ENCODE measurements at places on chromosomes 5 and 9.

GRCh38 chr9:37311938-37312708, 110.4 kb upstream of the GRHPR start:
- DNase-seq, result no peak

DNA sequence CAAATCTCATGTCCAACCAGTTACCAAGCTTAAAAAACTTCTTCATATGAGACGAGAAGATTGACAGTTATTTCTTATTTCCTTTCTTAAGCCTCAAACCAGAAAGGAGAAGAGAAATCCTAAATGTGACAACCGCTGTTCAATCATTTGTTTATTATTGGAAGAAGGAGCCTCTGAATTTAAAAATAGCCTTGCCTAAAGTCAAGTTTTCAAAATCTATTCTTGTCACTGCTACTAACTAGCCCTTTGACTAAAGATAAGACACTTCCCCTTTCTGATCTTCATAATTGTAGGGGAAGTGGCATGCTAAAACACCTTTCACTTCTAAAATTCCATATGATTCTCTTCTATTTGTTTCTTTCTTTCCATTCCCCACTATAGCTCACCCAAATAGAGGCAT, 106.2 kb upstream of the EMB start:
- DNase-seq, result no peak

DNA sequence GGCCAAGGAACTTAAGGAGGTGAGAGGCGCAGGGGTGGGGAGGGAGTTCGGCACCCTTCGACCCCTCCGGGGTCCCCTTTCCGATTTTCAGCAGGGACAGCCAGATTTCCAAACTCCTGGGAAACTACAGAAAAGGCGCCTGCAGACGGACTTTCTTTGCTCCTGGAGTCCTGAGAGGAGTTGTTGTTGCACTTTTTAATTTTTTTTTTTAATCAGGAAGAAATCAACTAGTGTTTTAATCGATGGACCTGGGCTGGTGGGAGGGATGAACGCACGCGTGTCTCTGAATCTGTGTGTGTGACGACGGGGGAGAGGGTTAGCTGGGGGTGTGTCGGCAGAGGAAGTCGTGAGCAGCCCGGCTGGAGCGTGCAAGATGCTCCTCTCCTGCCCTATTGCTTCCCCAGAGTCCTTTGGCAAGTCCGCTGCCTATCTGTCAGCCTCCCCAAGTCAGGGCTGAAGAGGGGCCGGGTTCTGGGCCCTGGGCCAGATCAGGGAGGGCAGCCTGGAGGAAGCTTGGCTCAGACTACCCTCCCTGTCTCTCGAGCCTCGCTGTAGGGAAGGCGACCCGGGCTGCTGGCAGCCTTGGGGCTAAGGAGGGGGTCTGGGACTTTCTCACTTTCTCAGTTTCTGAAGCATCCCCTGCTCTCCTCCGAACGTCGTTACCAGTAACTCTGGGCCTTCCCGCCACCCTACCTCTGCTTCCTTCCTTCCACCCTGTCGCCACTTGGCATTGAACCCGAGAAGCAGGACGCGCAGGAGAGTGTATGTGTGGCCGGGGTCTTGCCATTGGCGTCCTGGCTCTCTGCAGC, 731 bp downstream of the PRR16 start:
- no peak for DNase-seq

GRCh38 chr9:38200431-38200830, 131.4 kb upstream of the SHB start:
- no peak for DNase-seq

GRCh38 chr5:148376198-148376597, 7.6 kb upstream of the FBXO38 start:
- no peak for DNase-seq

GRCh38 chr5:111635151-111635902, 121.7 kb downstream of the NREP start:
- no peak for DNase-seq

GRCh38 chr5:143454936-143455516, 51.5 kb upstream of the NR3C1 start:
- DNase-seq, result no peak

GRCh38 chr5:107979900-107980299, 309.2 kb upstream of the EFNA5 start:
- no peak for DNase-seq

- no peak for DNase-seq
Measured at GRCh38 chr5:145483212-145483611, 351.9 kb downstream of the PRELID2 start.

GRCh38 chr5:131272307-131272706, 8.5 kb downstream of the CDC42SE2 start:
- no peak for DNase-seq

- DNase-seq, result no peak
Measured at GRCh38 chr5:176606875-176607274, 3.1 kb downstream of the GPRIN1 start.

DNA sequence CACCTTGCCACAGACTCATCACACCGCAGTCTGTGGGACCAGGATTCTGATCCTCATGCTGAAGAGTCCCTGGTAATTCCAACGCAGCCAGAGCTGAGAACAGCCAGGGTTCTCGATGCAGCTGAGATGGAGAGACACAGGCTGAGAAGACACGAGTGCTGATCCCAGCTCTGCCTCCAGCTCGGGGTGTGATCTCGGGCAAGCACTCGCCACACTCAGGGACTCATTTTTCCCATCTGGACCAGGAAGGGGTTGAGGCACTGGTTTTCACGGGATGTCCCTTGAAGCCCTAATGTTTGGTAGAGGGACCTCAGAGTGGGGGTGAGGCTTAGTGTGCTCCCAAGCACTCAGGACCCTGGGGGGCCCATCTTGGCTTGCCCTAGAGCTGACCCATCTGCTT, 200.4 kb downstream of the CDK5RAP2 start:
- DNase-seq, result no peak

- DNase-seq, result no peak
Measured at GRCh38 chr5:113218906-113219517, 215.8 kb downstream of the TSSK1B start.

- no peak for DNase-seq
Measured at GRCh38 chr5:158519433-158520021, 580.2 kb downstream of the EBF1 start.

- DNase-seq, result no peak
Measured at GRCh38 chr5:131193106-131193505, 22.4 kb downstream of the LYRM7 start.

DNA sequence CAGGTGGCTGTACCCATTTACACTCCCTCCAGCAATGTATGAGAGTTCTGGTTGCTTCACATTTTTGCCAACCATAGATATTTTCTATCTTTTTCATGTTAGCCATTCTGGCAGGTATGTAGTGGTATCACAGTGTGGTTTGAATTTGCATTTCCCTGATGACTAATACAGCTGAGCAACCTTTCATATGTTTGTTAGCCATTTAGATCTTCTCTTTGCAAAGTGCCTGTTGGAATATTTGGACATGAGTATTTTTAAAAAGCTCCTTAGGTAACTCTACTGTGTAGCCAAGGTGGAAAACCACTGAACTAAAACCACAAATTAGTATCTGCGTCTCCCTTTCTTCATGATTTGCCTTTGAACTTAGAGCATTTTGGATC, 31.9 kb downstream of the IRF1 start:
- DNase-seq, result no peak

DNA sequence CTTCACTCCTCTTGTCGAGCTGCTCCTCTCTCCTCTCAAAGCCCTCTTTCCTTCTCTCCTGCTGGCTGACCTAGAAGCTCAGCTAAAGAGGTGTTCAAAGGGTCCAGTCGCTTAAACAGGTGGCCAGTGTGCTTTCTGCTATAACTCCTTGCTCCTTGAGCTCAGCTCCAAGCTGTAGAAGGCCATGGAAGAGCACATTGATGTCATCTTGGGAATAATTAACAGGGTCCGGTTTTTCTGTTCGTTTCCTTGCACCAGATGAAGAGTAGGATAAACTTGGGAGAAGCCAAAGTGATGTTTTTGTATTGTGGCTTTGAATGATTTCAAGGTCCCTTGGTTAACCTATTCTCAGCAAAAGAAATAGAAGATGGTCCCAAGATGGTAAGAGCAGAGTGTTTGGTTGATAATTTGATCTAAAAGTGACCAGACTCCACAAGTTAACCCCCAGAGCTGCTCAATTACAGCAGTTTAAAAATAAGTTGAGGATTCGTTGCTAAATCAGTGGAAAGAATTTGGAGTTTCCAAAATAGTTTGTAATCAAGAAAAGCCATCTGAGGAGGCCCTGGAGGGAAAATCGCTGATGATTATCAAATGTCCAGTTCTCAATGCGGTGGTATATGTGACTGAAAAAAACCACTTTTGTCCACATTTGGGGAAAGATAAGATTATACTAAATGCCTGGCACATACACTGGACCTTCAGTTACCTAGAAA, 148.1 kb downstream of the DOCK8 start:
- no peak for DNase-seq

DNA sequence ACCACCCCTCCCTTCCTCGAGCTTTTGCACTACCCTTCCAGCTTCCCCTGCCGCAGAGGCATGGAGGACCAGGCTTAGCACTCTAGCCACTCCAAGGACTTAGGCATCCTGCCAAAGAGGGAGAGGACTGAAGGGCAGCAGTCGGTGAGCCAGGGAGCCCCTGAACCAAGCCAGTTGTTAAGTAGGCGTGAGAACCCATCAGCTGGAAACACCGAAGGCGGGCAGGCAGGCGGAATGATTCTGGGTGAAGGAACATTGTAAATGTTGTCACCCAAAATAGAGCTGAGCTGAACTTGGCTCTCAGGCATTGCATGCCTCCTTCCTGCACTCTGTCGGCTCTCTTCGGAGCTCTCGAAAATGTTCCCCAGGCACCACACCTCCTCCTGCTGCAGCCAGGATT, 42.8 kb downstream of the NRG2 start:
- no peak for DNase-seq

Data from esophagus squamous epithelium (tissue), 5 donors.